Neural progenitor cell (in vitro differentiated cells): ENCODE measurements at places on chromosomes 6 and 20. TPM values are rescaled to one million over a fixed set of nuclear protein-coding genes. Genes with fewer than 3 reads are reported as not detected.

Gene GPR6
- not detected in 2 replicates for total RNA-seq

Gene HSPA1L
- 0.49 and 1.2 TPM in 2 replicates for total RNA-seq

Gene ATRN
- total RNA-seq: 31.2 and 36.8 TPM in 2 replicates

Gene CLIC5
- 0.06 TPM in 1 of 2 replicates, not detected in the other for total RNA-seq

Gene SPATA25
- 0.43 and 0.54 TPM in 2 replicates for total RNA-seq

Gene VIP
- total RNA-seq: not detected in 2 replicates

Gene SPEF1
- 0.34 and 1.2 TPM in 2 replicates for total RNA-seq

Gene ACTR5
- 9.2 and 14.9 TPM in 2 replicates for total RNA-seq

Gene RIPOR2
- 0.26 and 1.1 TPM in 2 replicates for total RNA-seq

Gene HLA-G
- total RNA-seq: not detected in 2 replicates

Gene ETV7
- total RNA-seq: 0.09 and 0.11 TPM in 2 replicates

Gene LY6G6C
- not detected in 2 replicates for total RNA-seq

Gene SIRPA
- 5.1 and 7.8 TPM in 2 replicates for total RNA-seq

Gene POM121L2
- total RNA-seq: not detected in 2 replicates

Gene TMC2
- not detected in 2 replicates for total RNA-seq

Gene HCRTR2
- total RNA-seq: 0.06 TPM in 1 of 2 replicates, not detected in the other

Gene PI16
- 0.06 TPM in 1 of 2 replicates, not detected in the other for total RNA-seq

Gene TP53TG5
- total RNA-seq: 0.06 TPM in 1 of 2 replicates, not detected in the other

Gene NUS1
- 23.6 and 33.4 TPM in 2 replicates for total RNA-seq

Gene FAM184A
- total RNA-seq: 9.8 and 24.8 TPM in 2 replicates

Gene HLA-DQA1
- total RNA-seq: not detected in 2 replicates

Gene OTOR
- total RNA-seq: not detected in 2 replicates

Gene SULF2
- total RNA-seq: 24.0 and 38.0 TPM in 2 replicates

Gene LPIN3
- 2.8 and 8.9 TPM in 2 replicates for total RNA-seq

Gene BCAS1
- not detected in 2 replicates for total RNA-seq

Gene FOXP4
- 2.7 and 6.9 TPM in 2 replicates for total RNA-seq

Gene TRAM2
- 12.3 and 15.5 TPM in 2 replicates for total RNA-seq

Gene FAM162B
- total RNA-seq: 0.28 TPM in 1 of 2 replicates, not detected in the other

Gene CLIC1
- total RNA-seq: 234 and 307 TPM in 2 replicates

Gene MCM3
- total RNA-seq: 224 and 246 TPM in 2 replicates

Gene PACSIN1
- 0.41 and 1.8 TPM in 2 replicates for total RNA-seq

Gene DEFB132
- not detected in 2 replicates for total RNA-seq

Gene PRPH2
- 0.06 TPM in 1 of 2 replicates, not detected in the other for total RNA-seq

Gene SMPDL3A
- total RNA-seq: 1.2 and 2.0 TPM in 2 replicates
